Brain (organoid and tissue), 16 donors: ENCODE measurements at places on chromosomes 16 and 17. TPM values are rescaled to one million over a fixed set of nuclear protein-coding genes. Genes with fewer than 3 reads are reported as not detected.
A peak's percentile ranks its signal among the peaks of the same experiment; 100 is the strongest.

Gene CCL2
- 2.3 TPM for polyA plus RNA-seq

Gene COQ9
- 69.5 TPM for polyA plus RNA-seq

Gene CPHXL2
- polyA plus RNA-seq, result not detected

GRCh38 chr17:7383742-7384488 is 3.0 kb downstream of the TNK1 start:
- DNase-seq, result peak; percentile 84

DNA sequence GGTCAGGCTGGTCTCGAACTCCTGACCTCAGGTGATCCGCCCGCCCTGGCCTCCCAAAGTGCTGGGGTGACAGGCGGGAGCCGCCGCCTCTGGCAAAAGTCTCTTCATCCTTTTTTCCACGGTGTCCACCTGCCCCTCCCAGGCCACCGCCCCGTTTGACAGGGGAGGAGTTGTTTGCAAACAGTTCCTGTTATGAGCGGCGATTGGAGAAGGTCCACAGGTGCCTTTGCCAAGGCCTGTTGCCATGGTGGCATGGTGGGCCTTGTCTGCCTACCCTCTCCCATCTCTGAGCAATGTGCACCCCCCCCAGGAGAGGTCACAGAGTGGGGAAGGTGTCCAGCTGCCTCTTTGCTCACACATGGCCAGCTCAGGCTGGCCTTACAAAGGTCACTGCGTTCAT is 16.0 kb upstream of the RAP1GAP2 start:
- no peak for DNase-seq

DNA sequence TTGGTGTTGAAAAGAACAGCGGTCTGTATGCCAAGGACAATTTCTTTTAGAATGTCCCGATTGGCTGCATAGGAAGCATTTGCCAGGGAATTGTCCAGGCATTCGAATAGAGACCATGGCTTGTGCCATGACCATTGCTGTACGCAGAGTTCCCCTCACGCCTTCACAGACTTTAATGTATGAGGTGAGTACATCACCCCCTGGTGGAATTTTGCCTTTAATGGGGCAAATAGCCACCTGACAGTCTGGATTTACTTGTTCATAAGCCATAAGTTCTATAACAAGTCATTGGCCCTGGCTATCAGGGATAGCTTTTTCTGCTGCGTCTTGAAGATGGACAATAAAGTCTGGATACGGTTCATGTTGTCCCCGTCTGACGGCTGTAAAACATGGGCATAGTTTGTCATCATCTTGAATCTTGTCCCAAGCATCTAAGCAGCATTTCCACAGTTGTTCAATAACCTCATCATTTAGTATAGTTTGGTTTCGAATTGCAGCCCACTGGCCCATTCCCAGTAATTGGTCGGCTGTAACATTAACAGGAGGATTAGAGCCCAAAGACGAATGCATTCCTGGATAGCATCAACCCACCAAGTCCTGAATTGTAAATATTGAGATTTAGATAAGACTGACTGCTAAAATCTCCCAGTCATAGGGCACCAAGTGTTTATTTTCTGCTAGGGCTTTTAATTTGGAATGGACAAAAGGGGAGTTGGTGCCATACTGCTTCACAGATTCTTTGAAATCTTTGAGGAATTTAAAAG is 67.7 kb upstream of the ARL4D start:
- no peak for DNase-seq

DNA sequence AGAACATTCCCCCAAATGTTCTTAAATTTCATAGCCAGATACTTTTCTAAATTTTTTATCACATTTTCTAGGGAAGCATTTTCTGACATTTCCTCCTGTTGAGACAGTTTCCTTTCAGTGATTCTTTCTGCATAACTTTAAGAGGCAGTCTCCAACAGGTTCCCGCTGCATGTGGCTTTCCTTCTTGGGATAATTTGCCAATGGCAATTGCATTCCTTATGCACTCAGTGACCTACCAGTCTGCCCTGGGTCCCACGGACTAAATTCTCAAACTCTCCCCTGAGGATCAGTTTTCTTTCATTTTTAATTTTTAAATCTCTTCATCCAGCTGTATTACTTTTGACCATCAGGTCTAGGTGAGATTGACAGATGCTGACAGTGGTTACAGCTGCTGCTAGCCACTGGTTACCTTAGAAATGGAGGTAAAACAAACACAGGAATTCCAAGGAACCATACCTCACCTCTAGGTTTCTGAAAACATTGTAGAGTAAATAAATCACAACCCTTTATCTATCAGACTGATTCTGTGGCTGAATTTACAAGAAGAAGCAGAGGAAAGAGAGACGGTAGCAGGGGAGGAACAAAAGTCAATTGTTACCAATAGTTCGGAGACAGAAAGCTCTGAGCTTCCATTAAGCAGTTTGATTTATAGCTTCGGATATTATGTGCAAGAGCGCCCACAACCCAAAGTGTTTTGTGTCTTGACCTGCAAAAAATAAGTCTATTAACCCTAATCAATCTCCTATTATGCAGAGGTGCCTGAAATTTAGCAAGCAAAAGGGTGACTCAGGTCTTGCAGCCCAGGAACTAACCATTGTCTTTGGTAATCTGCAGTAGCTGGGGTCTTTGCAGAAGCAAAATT is 216.0 kb downstream of the PMP22 start:
- DNase-seq, result no peak

GRCh38 chr17:76250141-76250540 is 9.8 kb upstream of the RNF157 start:
- DNase-seq, result no peak
